AG04450 (cell line): ENCODE measurements at places on chromosomes 11 and 22.

GRCh38 chr22:27912101-27912500 is 7.0 kb downstream of the PITPNB start:
- DNase-seq: no peak

GRCh38 chr11:64330888-64331287 is 9.1 kb upstream of the CCDC88B start:
- DNase-seq: no peak

- DNase-seq: no peak
These were observed 9.7 kb downstream of the LRFN4 start for GRCh38 chr11:66866511-66866986.

- no peak for DNase-seq
These were observed 88.2 kb downstream of the SHANK2 start for GRCh38 chr11:71164186-71164585.

DNA sequence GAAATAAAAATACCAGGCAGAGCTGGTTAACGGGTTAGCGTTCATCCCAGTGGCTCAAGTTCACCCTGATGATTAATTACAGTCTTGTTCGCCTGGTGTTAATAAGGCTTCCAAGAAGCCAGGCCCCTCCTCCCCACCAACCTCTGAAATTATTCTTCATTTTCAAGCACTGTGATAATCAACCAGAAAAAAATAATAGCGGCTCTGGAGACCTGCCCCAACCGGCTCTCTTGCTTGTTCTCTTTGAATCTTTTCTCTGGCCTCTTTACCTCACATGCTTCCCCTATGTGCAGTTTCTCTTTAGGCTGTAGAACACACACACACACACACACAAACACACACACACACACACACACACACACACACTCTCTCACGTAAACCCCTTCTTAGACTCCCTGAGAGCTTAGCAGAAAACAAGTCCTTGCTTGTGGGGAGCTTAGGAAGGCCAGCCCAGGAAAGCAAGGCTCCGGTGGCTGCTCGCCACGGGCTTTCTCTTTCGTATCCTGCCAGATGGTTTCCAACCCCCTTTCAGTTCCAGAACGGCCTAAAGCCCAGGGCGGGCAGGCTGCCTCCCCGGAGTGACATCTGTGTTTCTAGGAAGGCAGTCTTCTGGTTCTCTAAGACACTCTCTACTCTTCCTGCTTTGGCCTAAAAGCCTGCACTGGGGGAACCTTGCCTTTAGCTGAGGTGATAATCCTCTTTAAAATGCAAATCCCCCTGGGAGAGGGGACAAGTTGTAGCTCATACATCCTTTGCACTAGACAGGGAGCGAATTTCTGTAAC is 106.4 kb upstream of the SESN3 start:
- DNase-seq: no peak

GRCh38 chr11:16217631-16218030 is 138.7 kb downstream of the SOX6 start:
- DNase-seq: no peak

DNA sequence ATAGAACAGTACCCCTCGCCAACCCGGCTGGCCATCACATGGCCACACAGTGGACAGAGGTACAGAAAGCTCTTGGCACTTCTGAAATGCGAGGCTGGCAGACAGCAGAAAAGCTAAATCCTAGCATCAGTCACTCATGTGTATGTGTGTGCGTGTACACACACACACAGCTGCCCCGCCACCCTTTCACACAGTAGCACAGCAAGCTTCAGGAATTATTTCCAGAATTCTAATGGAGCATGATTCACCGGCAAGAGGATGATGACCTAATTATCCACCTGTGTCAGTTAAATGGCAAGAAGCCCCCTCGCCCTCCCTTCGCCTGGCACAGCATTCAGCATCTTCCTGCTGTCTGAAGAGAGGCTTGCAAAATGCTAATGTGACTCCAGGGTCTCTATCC is 336.0 kb downstream of the SHANK2 start:
- DNase-seq: no peak
